Progenitor cell of endocrine pancreas (in vitro differentiated cells): ENCODE measurements at places on chromosomes 16 and 17. TPM values are rescaled to one million over a fixed set of nuclear protein-coding genes. Genes with fewer than 3 reads are reported as not detected.

The SLFN14 gene
- total RNA-seq: not detected in 2 replicates

The GRB2 gene
- total RNA-seq: 84.8 and 87.5 TPM in 2 replicates

The HOXB9 gene
- 0.18 TPM in 1 of 2 replicates, not detected in the other for total RNA-seq

The HOXB4 gene
- 3.4 and 6.0 TPM in 2 replicates for total RNA-seq

DNA sequence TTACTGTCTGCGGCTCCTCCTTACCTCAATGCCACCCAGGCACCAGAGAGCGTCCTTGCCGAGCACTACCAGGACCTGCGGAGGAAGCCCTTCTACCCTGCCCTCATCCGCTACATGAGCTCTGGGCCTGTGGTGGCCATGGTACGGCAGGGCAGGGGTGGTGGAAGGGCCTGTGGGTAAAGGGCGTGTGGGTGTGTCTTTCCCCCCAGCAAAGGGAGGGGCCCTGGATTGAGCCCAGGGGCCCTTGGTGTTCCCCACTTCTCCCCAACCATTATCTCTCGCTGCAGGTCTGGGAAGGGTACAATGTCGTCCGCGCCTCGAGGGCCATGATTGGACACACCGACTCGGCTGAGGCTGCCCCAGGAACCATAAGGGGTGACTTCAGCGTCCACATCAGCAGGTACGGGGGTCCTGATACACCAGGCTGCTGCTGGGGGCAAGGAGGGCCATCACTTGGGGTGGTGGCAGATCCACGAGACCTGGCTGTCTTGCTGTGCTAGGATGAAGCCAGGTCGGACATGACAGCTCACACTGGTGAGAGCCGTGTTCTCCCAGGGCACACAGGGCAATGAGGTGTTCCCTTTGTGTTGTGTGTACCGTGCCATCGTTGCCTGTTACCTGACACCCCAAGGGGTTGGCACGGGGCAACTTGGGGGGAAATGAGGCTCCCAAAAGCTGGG is 2.2 kb upstream of the DECR2 start:
- DNase-seq: no peak
- peaks cover 9% of the 10 kb centered on the region for H3K4me1 ChIP-seq
- no peaks in the 10 kb centered on the region for H3K36me3 ChIP-seq
- no peak overlapping the region for H3K4me3 ChIP-seq

GRCh38 chr17:29821897-29822296 is 108.1 kb downstream of the SSH2 start:
- no peaks in the 10 kb centered on the region for H3K27me3 ChIP-seq
- DNase-seq: no peak
- no peaks in the 10 kb centered on the region for H3K36me3 ChIP-seq
- no peak overlapping the region for H3K27ac ChIP-seq

- no peak for DNase-seq
- H3K4me3 ChIP-seq: no peak overlapping the region
- no peaks in the 10 kb centered on the region for H3K36me3 ChIP-seq
- H3K27ac ChIP-seq: no peak overlapping the region
- H3K27me3 ChIP-seq: no peaks in the 10 kb centered on the region
These were observed 14.5 kb downstream of the CD2BP2 start for GRCh38 chr16:30340621-30341020.

- H3K36me3 ChIP-seq: peaks cover 1% of the 10 kb centered on the region
- peak overlapping the region; percentile 57 for H3K27ac ChIP-seq
- no peak for DNase-seq
- no peaks in the 10 kb centered on the region for H3K27me3 ChIP-seq
- H3K4me3 ChIP-seq: no peak overlapping the region
These were observed 81.3 kb downstream of the HIC1 start for GRCh38 chr17:2136241-2136640.

DNA sequence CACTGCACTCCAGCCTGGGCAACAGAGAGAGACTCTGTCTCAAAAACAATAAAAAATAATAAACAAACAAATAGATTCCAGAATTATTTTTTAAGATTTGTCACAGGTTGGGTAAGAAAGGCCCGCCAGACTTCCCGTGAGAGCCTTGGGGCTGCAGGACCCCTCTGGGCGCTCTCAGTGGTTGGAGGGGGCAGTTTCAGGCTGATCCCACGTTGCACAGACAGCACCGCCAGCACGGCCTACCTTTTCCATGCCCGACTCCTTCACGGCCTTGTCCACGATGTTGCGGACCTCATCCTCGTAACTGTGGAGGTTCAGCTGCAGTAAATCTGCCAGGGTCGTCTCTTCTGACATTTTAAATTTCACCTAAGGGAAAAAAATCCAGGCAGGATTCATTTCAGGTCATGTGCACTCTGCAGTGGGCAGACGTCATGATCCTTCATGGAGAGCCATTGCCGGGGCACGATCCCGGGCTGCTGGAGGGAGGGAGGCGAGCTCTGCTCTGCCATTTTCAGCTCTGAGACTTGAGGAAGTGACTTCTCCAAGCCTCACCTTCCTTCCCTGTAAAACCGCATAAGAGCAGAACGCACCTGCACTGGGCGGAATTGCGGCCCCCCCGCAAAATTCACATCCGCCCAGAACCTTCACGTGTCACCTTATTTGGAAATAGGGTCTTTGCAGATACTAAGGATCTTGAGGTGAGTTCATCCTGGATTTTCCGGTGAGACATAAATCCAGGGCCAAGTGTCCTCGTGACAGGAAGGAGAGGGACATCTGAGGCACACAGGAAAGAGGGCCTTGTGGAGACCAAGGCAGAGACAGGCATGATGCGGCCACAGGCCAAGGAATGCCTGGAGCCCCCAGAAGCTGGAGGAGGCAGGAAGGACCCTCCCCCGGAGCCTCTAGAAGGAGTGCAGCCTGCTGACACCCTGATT is 66.8 kb downstream of the DNAH17 start:
- no peaks in the 10 kb centered on the region for H3K36me3 ChIP-seq
- peaks cover 8% of the 10 kb centered on the region for H3K27me3 ChIP-seq
- H3K4me1 ChIP-seq: no peaks in the 10 kb centered on the region
- peak overlapping the region; percentile 62 for H3K27ac ChIP-seq
